ENCODE measurements at places on chromosomes 6 and 20.

GRCh38 chr6:84687431-84687830, 77.0 kb downstream of the TBX18 start:
- DNase-seq, result no peak

DNA sequence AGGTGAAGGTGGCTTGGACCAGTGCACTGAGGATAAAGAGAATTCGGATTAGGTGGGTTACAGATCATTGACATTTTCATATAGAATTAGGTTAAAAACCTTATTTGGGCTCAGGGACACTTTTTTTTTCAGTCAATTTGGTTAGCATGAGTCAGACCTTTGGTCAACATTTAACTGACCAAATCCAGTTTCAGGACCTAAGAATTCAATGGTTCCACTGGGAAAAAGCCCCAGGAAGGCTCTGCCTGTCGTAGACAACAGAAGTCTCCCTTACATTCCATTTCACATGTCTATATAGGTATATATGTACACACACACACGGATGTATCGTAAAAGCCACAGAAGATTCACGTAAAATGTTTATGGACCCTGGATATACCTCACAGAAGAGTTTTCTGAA, 184.2 kb upstream of the RREB1 start:
- no peak for DNase-seq

GRCh38 chr6:37966801-37967200, 147.3 kb downstream of the ZFAND3 start:
- DNase-seq, result no peak

GRCh38 chr20:5433352-5433751, 116.6 kb upstream of the PROKR2 start:
- DNase-seq, result no peak

- DNase-seq, result no peak
These were observed 147.0 kb upstream of the STXBP5 start for GRCh38 chr6:147057188-147057587.

GRCh38 chr6:83442752-83443151, 11.9 kb upstream of the ME1 start:
- peak; percentile 99 for DNase-seq

- no peak for DNase-seq
These were observed 14.4 kb upstream of the ZNF217 start for GRCh38 chr20:53608071-53608455.

- no peak for DNase-seq
These were observed 6.1 kb downstream of the GLP1R start for GRCh38 chr6:39054577-39055142.

- DNase-seq, result no peak
These were observed 32.2 kb upstream of the HEY2 start for GRCh38 chr6:125717120-125717731.

- no peak for DNase-seq
These were observed 21.3 kb upstream of the TLDC2 start for GRCh38 chr20:36854348-36855240.

DNA sequence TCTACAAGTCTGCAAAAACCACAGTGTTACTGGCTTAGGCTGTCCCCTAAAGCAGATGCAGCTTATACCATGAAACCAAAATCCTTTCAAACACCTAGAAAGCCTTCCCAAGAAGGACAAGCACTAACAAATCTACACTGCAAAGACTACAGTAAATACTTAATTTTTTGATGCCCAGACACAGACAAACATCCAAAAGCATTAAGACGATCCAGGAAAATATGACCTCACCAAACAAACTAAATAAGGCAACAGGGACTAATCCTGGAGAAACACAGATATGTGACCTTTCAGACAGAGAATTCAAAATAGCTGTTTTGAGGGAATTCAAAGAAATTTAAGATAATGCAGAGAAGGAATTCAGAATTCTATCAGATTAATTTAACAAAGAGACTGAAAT, 423.5 kb downstream of the COL12A1 start:
- DNase-seq, result no peak

GRCh38 chr6:3379482-3380060, 77.3 kb downstream of the SLC22A23 start:
- DNase-seq, result no peak

DNA sequence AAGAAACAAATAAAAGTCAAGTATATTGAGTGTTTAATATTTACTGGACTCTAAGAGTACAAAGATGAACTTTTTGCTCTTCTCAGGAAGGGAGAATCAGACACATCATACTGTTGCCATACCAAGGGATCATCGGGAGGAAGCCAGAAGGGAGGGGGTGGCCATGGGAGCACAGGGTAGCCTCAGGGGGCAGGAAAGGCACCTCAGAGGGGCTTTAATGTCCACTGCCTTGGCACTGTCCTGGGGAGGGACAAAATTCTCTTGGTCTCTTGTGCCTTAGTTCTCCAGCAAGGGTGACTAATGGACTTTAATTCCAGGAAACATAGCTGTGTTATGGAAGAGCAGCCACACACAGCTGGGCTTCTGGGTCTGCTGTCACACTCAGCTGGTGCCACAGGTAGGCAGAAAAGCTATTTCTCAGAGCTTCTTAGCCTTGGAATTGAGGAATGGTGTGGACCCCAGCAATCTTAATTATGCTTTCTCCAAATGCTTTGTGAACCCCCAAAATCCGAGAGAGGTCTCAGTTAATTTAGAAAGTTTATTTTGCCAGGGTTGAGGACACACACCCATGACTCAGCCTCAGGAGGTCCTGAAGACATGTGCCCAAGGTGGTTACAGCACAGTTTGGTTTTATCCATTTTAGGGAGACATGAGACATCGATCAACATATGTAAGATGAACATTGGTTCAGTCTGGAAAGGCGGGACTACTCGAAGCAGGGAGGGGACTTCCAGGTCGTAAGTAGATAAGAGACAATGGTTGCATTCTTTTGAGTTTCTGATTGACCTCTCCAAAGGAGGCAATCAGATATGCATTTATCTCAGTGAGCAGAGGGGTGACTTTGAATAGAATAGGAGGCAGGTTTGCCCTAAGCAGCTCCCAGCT, 53.2 kb downstream of the MRAP2 start:
- no peak for DNase-seq

All from KBM-7 (cell line).